Stimulated activated CD8-positive, alpha-beta memory T cell treated with anti-CD3 and anti-CD28 coated beads, Interleukin-7, amount 100 ng/mL, for 1 hour (primary cell): ENCODE measurements at places on chromosomes 4 and X.

DNA sequence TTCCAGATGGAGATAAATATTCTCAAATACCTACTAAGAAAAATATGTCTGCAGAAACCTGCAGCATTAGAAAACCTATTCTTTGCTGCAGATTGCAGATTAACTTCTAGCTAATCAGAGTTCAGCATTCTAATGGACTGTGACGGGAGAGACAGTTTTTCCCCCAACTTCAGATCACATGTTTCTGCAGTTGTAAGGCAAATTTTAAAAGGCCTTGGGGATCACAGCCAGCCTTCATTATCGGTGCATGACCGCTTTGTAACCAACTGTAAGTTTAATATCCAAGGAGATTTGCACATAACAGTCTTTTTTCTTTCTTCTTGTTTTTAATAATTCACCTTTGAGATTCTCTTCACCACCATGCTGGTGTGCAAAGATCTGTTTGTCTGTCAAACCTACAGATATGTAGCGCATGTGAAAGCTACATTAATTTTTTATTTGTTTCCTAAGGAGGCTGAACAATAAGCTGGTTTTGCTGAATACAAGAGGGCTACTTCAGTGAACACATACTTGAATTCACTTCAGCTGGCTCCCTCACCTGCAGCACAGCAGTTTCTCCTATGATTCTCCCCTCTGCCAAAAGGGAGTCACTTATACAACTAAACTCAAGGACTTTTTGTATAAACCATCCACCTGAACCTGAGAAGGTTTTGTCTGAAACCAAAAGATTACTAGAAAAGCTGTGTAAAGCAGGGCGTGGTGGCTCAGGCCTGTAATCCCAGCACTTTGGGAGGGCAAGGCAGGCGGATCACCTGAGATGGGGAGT is 488.5 kb downstream of the RPA4 start:
- no peak for DNase-seq

DNA sequence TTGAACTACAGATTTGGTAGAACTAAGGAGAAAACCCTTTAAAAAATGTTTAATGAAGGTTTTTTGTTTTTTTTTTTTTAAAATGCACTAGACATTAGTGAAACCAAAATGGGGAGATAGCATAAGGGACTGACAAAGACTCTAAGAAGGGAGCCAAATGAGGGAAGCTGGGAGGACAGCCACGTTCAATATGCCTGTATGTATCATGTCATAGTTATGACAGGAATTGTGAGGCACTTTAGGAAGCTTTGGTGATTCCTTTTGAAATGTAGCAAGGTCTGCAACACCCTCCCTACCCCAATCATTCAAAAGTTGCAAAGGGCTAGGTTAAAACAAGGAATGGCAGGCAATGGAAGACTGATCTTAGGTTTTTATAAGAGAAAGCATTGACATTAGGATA is 526.0 kb downstream of the TLL1 start:
- DNase-seq, result no peak

DNA sequence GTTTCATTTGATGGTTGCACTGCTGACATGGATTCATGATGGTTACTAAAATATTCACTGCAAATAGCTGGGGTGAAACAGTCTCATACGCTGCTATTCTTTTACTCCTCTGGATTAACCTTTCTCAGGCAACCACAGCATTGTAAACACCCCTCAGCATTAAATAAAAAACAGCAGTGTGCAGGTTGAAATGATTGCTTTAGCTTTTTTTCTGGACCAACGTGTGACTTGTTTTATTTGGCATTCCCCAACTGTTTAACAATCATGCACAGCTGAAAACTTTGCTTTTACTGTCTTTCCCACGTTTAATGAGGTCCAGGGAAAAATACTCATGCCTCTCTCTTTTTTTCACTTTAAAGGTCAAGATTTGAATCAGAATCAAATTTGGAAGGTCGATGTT is 490.8 kb downstream of the RAPGEF2 start:
- DNase-seq, result no peak

GRCh38 chr4:4614925-4615678 is 73.3 kb upstream of the STX18 start:
- DNase-seq, result no peak
